ENCODE measurements at places on chromosomes 1 and 21.

DNA sequence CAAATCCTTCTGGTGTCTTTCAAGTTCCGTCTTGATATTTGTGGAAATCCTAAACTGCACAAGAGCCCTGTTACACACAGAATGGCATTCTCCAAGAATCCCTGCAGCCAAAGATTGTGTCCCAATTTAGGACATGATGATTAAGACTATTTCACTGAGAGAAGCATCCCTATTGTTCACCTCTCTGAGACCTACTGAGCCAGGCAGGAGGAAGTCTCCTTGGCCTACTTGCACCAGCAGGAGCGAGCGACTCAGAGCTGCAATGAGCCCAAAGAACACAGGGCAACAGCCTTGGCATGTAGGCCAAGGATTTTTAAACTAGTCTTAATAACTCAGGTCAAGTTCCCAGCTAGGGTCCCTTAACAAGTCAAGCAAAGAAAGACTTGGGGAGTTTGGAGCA lies 79.4 kb upstream of the RUNX1 start:
- DNase-seq, result no peak

GRCh38 chr1:1230656-1231399 lies 973 bp downstream of the SDF4 start:
- peak; percentile 62 for DNase-seq

DNA sequence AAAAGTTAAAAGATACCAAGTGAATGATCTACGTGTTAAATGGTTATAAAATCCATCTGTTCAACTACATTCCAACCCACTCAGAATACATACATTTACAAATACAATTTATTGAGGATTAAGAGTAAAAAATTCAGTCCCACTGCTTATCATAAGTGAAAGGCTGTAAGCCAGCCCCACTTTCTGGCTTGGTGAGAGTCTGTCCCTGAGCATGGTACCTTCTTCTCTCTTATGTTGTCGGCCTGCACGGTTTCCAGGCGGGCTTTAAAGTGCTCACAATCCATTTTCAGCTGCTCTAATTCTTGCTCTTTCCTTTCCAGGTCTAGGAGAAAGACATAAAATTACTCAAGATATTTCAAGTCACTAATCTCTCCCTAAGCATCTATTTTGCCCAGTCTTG lies 15.2 kb downstream of the HSF2BP start:
- DNase-seq, result no peak

DNA sequence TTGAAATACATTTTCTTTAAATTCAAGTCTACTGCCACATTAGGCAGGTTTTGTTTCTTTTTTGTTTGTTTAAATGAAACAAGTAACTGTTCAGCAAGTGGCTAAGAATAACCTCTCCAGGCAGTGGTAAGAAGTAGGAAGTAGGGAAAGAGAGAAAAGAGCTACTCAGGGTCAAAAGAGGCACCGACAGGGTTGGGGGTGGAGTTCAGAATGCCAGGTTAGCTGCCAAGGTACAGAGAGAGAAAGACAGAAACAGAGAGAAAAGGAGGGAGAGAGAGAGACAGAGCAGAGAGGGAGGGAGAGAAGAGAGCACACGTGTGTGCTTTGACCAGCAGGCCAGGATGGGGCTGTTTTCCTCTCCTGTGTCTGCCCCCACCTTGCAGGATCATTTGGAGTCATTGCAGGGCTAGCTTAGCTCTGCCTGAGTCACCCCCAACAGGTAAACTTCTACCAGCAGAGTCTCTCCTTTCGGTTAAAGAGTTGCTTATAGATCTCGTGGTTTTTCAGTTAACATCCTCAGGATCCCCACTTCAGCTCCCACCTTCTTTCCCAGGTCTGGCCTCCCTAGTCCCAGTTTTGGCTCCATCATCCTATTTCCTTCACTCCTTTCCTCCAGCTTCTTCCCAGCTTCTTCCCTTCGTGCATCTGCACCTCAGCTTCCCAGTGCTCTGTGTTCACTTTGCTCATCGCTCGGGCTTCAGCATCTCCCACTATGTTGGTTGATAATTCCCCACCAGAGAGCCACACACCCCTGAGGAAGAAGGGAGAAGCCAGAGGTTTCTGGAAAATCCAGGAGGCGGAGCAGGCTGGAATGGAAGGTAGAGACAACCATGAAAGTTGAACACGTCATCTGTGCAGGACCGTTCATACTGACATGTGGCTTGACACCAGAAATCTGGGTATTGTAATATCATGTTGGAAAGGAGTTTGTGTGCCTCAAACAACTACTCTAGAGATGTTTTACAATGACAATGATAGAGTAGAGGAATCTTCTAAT lies 21.8 kb upstream of the RAB4A start:
- DNase-seq, result peak; percentile 40

- DNase-seq, result no peak
Measured at GRCh38 chr1:104868794-104869193, 1119.1 kb downstream of the AMY1C start.

Measured in DMS53 (cell line).